ENCODE measurements at places on chromosomes 3 and 15.

GRCh38 chr3:46119253-46119652, 88.9 kb downstream of the CCR1 start:
- DNase-seq: no peak

- DNase-seq: no peak
Measured at GRCh38 chr15:48427479-48427878, 96.2 kb downstream of the DUT start.

GRCh38 chr3:81760215-81760614, 1.2 kb downstream of the GBE1 start:
- DNase-seq: no peak

GRCh38 chr15:35680951-35681350, 135.0 kb upstream of the DPH6 start:
- no peak for DNase-seq

DNA sequence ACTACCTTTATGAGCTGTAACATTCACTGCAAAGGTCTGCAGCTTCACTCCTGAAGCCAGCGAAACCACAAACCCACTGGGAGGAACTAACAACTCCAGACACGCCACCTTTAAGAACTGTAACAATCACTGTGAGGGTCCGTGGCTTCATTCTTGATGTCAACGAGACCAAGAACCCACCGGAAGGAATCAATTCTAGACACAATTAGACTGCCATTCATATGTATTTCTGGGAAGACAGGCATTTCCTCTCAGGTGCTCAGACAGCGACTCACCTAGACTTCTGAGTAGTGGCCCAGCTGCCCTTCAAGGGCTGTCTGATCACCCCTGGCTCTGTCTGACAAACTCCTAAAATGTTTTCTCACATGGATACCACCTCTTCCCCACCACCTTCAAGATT, 506.8 kb downstream of the PDCD6IP start:
- no peak for DNase-seq

- DNase-seq: no peak
Measured at GRCh38 chr15:40088929-40089755, 19.5 kb downstream of the BMF start.

GRCh38 chr3:16707260-16707659, 102.0 kb upstream of the DAZL start:
- no peak for DNase-seq

GRCh38 chr15:83685916-83686332, 32.0 kb downstream of the ADAMTSL3 start:
- no peak for DNase-seq
